ENCODE measurements at places on chromosomes 3 and 15.

DNA sequence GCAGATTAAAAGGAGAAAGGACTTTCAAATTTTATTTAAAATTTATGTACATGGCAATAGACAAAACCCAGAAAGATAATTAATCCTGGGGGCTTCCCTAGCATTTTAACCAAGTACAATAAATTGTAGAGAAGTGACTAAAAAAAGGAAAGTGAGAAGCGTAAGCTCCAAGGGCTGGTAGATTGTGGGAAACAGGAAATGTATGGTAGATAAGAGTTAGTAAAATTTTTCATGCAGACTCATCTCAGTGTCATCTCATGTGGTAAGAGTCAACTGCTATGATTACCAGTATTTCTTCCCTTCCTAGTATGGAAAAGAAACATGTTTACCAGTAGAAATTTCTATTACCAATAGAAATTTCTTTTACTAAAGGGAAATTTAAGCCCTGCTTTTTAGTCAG is 464.3 kb upstream of the AGTR1 start:
- no peak for DNase-seq

- no peak for DNase-seq
Observed at GRCh38 chr3:174409086-174409743, 449.9 kb upstream of the NAALADL2 start.

GRCh38 chr15:88974392-88974791 is 61.2 kb upstream of the MFGE8 start:
- DNase-seq: no peak

DNA sequence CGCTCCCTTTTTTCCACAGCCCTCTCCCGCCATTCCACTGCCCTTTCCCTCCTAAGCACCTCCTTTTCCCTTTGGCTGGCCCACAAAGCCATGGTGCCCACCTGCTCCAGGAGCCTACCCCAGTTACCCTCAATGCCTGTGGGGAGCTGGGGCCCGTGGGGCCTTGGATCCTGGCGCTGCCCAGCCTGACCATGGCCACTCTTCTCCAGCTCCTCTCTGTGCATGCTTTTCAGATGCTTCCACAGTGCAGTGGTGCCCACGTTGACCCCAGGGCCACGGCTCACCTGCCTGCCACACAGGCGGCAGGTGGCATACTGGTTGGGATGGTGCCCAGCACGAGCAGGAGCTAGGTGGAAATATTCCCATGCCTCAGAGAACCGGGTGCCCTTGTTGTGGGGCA is 1.5 kb downstream of the ZBED2 start:
- DNase-seq: no peak

DNA sequence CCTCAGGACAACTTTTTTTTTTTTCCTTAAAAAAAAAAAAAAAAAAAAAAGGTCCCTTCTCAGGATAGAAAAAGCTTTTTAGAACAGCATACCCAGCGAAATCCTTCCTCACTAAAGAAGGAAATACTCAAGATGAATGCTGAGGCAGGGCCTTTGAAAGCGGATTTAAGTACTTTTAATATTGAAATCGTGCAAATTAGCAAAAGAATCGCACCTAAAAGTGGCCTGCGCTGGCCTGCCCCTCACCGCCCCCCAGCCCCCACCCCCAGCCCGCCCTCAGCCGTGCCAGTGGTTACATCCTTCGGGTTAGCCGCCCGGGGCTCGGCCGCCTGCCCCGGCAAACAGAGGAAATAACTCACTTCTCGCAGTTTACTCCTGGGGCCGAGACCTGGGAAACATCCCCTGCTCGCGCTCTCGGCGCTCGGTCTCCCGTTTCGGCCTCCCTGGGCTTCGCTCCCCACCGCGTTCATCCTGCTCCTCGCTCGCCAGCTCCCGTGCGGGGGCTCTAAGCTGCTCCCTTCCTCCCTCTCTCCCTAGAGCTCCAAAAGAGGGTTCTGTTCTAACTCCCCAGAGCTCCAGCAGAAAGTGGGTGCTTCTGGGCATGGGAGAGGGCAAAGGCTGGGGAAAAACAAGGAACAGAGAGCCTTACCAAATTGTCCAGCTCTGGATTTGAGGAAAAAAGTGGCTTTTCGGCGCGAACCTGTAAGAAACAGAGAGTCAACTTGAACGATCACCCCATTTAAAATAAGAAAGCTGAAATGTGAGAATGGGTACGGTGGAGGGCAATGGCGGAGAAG is 5.2 kb downstream of the MEIS2 start:
- no peak for DNase-seq

GRCh38 chr3:134482622-134483021 is 3.2 kb downstream of the ANAPC13 start:
- no peak for DNase-seq

- peak; percentile 62 for DNase-seq
Observed at GRCh38 chr15:84633311-84634227, 20.5 kb downstream of the WDR73 start.

- DNase-seq: no peak
Observed at GRCh38 chr3:191952609-191953008, 491.6 kb downstream of the PYDC2 start.

DNA sequence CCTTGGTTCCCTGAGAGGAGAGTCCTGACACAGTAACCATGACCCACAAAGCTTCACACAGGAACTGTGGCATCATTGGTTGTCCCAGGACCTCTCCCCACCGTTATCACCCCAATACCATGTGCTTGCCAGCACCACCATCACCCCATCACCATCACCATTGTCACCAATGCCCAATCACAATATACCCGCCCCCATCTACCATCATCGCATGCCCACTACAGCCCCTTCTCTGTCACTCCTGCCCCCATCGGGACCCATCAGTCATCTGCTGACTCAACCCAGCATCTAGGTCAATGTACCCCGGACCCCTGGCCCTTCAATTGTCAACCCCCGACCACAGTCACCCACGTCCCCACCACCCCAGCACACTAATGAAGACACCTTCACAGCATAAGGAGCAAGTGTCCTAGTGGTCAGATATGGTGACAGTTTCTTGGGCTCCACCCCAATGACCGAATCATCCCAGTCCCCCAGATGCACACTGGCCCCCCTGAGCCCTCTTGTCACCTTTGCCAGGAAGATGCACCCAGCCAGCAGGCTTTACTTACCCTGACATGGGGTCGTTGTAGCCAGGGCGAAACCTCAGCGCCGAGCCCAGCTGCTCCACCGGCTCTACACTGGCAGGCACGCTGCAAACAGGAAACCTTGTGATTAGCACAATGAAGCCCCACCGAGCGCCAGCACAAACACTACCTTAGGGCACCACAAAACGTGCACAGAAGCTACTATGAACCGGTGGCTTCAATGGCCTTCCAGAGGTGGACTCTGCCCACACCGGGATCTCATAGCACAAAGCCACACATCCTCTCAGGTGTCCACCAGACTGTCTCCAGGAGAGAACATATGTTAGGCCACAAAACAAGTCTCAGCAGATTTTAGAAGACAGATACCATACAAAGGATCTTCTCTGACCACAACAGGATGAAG is 25.1 kb downstream of the SHISA5 start:
- peak; percentile 25 for DNase-seq

DNA sequence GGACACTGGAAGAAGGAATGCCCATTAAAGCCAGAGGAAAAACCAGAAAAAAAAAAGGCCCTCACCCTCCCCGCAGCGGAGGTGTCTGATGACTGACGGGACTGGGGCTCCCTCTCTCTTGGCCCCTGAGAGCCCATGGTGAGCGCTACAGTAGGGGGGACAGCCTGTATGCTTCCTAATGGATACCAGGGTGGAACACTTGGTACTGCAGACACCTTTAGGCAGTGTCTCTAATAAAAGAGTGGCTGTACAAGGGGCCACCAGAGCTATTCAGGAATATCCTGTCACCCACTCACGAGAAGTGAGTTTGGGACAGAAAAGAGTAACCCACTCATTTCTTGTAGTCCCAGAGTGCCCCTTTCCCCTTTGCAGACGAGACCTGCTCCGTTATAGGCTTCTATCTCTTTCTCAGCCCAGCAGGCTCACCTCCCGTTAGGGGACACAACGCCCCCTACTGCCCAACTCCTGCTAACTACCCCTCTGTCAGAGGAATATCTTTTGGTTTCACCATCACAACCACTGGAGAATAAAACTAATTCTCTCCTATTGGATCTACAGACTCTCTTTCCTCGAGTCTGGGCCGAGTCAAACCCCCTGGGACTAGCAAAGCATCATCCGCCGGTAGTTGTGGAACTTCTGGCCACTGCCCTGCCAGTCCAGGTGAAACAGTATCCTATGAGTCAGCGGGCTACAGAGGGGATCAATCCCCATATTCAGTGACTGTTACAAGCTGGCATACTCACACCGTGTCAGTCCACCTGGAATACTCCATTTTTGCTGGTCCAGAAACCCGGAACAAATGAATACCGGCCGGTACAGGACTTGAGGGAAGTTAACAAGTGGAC is 40.8 kb downstream of the ZBTB11 start:
- peak; percentile 64 for DNase-seq

GRCh38 chr3:80366808-80367548 is 599.2 kb upstream of the ROBO1 start:
- no peak for DNase-seq

- DNase-seq: no peak
Observed at GRCh38 chr3:189655617-189656016, 24.4 kb downstream of the TP63 start.

DNA sequence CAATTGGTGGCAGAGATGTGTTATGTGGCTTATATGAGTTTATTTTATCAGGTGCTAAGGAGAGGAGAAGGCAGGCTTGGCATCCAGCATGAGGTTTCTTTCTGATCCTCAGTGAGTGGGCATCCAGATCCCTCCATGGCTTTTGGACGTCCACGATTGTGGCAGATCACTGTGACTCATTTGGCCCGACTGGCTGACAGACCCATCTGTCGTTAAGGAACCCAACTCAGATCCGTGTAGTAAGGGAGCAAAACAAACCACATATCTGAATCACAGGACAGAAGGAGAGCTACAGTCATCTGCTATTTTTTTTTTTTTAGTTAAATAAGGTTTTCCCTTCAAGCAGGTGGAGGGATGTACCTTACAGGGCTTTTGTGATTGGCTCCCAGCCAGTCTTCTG is 197.0 kb upstream of the KCNH8 start:
- DNase-seq: no peak

DNA sequence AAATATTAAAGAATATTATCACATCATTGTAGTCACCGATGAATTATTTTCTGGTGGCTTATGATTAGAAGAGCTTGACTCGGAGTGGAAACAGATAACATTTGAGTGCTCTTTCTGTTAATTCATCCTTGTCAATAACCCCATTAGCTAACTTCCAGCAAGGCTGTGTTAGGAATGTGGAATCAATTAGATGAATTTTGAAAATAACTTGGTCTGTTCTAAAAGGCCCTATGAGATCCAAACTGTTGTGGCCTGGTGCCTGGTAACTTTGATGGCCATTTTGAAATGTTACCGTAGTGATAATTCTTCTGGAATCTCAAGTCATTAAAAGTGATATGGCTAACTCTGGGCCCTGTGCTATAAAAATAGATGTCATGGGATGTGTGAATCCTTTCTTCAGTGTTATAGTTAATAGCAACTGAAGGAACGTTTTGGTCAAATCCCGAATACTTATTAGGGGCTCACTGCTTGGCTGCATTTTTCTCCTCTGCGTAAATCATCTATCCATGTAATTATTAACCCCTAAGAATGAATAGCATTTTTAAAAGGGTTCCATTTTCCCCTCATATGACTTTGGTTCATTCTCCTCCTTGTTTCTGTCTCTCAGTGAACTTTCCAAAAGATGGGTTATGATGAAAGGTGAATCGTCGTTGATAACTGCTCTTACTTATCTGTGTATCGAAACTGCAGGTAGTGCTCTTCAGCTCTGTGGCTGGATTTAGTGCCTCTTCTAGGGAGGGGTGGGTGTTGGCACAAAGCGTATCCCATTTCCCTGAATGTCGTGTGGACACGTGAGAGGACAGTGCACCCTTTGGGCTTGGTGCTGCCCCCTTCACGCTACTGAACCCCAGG is 82.7 kb downstream of the IGF1R start:
- DNase-seq: no peak

DNA sequence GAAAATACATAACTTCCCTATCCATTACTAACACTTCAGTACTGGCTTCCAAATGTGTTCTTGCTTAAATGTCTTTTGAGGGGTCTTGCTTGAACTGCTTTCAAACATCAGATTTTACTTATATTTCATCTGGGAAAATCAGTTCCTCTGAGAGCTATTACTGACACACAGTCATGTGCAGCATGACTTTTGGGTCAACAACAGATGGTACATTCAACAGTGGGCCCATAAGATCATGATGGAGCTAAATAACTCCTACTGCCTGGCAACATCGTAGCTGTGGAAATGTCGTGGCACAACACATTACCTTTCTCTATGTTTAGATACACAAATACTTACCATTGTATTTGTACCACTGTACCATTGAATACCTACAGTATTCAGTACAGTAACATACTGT is 43.8 kb downstream of the WWTR1 start:
- DNase-seq: no peak

DNA sequence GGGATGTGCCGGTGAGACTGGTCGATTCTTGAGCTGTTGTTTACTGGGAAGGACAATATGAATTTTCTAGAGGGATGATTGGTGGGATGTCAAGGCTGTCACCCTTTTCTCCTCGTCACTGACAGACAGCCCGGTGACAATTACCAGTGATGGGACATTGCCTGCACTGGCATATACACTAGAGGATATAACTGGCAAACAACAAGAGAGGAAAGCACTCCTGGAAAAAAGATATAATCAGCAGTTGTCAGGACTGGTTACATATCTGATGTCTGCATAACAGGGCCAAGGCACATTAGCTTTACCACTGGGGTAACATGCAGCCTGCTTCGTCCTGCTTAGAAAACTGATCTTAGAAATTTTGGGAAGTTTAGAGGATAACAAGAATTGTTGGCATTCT is 131.1 kb downstream of the ROBO2 start:
- DNase-seq: no peak

- DNase-seq: no peak
Observed at GRCh38 chr3:64187065-64187959, 38.0 kb downstream of the PRICKLE2 start.

DNA sequence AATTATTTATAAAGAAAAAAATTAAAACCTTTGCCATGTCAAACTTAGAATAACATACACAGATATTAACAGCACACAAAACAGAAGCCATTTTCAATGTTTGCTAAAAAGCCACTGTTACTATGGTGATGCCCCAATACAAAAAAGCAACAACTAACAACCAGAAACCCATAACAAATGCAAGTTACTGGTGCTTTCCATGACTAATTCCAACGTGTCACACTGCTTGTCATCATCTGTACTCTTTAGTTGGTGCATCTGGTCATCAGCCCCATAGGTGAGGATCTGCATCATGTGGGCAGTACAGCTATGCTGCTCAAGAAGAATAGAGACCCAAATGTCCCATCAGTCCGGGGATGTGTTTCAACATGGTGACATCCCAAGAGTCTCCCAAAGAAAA is 52.8 kb downstream of the ATP8B4 start:
- DNase-seq: no peak

Measured in stimulated activated CD4-positive, alpha-beta T cell treated with anti-CD3 and anti-CD28 coated beads, Interleukin-1b, Interleukin-23, amount 100 ng/mL, for 4 hours (primary cell).